KG1 (cell line): ENCODE measurements at places on chromosomes 2 and 18.

DNA sequence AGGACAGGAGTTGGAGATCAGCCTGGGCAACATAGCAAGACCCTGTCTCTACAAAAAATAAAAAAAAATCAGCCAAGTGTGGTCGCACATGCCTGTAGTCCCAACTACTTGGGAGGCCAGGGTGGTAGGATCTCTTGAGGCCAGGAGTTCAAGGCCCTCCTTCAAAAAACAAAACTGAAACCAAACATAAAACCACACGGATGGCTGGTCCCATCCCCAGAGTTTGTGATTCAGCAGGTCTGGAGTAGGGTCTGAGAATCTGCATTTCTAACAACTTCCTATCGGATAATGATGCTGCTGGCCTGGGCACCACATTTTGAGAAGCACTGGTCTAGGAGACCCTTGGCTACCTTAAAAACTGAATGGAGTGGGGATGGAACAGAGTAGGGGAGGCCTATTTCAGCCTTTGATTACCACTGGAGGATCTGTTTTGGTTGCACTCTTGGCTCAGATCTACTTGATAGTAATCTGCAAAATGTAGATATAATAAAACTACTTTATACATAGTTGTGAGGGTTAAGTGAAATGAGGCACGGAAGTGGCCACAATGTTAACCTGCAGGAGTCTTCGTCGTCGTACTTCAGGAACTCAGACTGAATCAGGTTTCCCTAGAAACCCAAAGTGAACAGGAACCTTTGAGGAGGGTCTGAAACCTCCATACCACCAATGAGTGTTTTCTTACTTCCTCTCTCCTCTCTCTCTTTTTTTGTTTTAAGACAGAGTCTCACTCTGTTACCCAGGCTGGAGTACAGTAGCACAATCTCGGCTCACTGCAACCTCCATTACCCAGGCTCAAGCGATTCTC, 25.5 kb upstream of the NFE2L2 start:
- DNase-seq, result no peak

- no peak for DNase-seq
Observed at GRCh38 chr18:72613534-72613930, 69.4 kb upstream of the CBLN2 start.

DNA sequence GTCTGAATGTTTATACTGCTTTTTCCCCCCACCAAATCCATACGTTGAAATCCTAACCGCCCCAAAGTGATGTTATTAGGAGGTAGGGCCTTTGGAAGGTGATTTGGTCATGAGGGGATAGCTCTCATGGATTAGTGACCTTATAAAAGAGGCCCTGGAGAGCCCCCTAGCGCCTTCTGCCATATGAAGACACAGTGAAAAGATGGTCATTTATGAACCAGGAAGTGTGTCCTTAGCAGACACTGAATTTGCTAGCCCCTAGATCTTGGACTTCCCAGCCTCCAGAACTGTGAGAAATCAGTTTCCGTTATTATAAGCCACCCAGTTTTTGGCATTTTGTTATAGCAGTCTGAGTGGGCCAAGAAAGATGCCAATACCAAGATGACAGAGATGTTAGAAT, 7.2 kb upstream of the TSN start:
- no peak for DNase-seq

GRCh38 chr2:29431485-29431884, 316.3 kb downstream of the CLIP4 start:
- DNase-seq, result no peak

DNA sequence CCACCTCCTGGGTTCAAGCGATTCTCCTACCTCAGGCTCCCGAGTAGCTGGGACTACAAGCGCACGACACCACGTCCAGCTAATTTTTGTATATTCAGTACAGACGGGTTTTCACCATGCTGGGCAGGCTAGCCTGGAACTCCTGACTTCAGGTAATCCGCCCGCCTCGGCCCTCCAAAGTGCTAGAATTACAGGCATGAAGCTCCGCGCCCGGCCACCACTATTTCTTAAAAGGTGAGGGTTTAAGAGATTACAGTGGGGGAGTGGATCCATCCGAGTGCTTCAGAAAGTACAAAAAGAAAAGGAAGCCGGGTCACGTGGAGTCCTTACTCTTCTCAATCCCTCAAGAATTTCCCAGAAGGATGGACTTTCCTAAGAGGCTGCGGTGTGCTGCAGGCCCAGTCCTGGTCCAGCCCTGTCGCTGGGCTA, 146.9 kb downstream of the ANKRD44 start:
- DNase-seq, result no peak

GRCh38 chr2:127429844-127430425, 11.7 kb downstream of the PROC start:
- no peak for DNase-seq

DNA sequence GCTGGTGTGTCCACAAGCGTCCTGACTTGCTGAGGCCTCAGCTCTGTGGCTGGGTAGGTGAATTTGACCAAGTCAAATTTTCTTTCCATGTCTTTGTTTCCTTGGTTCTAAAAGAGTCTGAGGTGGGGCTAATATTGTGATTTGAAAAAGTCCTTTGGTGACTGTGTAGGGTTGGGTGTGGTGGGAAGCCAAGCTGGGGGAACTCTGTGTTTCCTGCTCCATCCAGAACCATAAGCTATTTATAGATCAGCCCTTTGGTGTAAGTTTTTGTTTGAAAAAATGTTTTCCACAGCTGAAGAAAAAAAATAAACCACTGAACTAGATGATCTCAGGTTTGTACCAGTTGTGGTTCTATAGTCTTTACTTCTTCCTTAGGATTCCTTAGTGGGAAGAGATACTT, 462.7 kb downstream of the TGIF1 start:
- no peak for DNase-seq

DNA sequence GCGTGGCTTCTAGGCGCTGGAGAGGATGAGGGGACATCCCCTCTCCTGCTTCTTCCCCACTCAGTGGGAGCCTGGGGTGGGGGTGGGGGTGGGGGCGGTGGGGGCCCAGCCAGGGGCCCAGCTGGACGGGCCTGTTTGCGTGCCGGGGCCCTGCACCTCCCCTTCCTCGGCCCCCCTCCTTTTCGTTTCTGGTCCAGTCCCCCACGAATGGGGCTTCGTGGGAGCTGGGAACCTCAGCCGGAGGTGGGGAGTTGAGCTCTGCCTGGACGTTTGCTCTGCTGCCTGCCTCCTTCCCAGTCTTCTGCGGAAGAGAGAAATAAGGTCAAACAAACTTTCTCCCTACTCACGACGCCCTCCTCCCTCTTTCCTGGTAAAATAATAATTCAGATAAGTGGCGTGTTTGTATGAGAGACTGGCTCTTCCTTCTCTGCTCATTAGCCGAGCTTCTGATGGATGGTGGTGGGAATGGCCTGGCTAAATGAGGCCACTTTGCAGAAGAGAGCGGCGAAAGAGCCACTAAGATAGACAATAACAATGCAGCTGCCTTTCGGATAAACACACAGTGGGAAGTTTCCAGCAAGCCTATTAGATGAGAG, 782 bp downstream of the MTA3 start:
- DNase-seq, result no peak

- no peak for DNase-seq
Observed at GRCh38 chr2:111216811-111217652, 96.3 kb downstream of the BCL2L11 start.

DNA sequence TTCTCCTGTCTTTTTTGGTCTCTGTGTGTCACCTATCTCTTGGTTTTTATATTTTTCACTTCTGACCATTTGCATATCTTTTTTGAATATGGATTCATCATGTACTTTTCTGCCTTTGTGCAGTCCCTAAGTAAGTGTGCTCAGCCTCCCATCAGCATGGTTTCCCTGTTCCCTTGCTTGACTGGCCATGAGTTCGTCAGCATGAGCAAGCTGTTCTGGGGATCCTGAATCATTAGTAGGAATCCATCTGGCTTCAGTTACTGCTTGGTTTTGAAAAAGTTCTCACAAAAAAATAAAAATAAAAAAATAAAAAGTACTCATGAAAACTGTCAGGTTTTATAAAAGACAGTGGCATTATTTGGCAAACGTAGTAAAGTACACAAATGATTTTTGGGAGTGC, 144.1 kb downstream of the NCOA1 start:
- no peak for DNase-seq

DNA sequence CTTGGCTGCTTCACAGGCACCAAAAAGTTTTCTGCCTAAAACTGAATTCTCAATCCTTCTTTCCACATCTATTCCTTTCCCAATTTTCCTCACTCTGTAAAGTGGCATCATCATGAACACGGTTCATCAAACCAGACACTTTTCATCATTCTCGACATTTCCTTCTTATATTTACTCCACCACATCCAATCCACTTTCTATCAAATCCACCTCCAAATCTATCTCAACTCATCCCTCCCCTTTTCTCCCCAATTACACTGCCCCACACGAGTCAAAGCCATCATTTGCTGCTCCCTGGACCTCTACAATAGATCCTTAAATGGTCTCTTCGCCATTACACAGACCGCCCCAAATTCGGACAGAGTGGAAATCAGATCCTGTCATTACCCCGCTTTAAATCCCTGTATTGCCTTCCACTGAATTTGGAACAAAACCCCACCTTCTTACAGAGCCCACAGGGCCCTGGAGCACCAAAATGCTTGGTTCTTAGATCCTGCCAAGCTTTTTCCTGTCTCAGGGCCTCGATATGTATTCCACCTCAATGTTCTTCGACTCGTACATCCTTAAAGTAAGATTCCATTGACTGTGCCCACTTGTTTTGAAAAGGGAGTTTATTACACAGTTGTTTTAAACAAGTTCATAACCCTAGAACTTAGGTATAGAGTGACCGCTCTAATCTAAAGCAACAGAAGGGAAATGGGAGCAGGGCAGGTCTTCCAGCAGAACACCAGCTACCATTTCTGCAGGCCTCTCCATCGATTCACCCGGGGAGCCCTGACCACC, 856 bp downstream of the ACAA2 start:
- no peak for DNase-seq

DNA sequence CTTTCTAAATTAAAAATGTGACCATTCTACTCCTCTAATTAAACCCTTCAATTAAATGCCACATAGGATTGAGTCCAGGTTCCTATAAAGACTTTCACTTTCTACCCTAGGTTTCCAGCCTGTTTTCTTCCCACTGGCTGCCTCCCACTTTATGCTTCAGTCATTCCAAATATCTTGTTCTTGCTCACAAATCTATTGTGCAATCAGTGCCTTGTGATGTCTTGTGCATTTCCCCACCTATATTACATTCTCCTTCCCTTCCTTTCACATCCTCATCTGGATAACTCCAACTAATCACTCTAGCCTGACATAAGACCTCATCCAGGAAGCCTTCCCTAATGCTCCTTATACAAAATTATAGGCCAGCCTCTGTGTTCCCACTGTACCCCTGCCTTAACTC, 281.7 kb upstream of the LRATD1 start:
- no peak for DNase-seq

DNA sequence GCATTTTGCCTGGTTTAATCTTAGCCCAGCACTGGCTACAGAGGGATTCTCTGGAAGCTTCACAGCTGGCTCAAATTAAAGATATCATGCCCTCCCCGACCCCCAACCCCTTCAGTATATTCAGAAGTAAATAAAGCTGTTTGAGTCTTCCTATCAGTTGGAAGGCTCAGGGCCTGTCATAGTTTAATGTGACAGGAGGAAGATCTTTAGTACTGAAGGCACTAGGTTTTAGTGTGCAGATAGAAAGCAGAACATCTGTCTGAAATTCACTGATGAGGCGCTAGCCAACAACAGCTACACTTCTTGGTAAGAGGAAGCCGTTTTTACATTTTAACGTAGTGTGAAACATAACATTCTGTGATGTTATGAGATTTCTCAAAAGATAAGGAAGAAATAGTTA, 969.1 kb upstream of the CDH2 start:
- DNase-seq, result no peak

DNA sequence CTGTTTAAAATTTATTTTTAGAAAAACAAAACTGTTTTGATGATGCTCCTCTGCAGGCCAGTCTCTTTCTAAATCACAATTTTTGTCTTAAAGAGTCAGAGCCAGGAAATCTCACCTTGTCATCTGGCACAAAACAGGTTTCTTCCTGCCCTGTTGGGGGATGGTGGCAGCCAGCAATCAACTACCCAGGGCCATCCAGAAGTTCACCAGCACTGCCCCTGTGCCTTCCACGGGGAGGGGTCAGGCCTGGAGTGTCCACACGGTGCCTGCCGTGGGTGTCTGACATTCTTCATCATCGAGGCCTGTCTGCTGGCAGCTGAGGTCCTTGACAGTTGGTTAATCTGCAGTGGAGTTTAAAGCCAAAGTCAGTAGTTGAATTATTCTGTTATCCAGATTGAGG, 40.0 kb upstream of the BMP10 start:
- DNase-seq, result no peak

DNA sequence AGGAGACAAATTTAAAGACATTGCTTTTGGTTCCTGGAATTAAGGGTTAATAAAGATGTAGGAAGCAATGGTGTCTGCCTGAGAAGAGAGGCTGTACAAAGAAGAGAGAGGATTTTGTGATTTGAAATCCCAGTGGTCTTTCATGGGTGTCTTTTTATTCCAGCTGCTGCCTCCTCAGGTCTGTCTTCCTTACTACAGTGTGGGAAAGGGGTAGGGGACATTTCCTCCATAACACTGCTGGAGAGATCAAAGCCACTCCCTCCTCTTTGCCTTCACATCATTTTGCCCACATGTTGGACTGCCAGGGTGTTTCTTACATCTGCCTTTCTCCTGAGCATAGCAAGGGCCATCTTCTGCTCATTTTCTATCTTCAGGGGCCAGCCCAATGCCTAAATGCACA, 348.5 kb downstream of the EN1 start:
- no peak for DNase-seq

DNA sequence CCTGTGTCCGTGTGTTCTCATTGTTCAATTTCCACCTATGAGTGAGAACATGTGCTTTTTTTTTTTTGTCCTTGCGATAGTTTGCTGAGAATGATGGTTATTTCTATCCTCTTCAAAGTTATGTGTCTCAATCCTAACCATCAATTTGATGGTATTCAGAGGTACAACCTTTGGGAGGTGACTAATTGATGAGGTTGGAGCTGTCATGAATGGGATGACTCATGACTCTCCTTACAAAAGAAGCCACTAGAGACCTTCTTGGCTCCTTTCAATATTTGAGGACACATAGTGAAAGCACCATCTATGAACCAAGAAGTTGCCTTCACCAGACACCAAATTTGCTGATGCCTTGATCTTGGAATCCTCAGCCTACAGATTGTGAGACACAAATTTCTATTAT, 677.1 kb upstream of the DDX18 start:
- no peak for DNase-seq

GRCh38 chr18:58609536-58609993, 19.3 kb downstream of the ALPK2 start:
- no peak for DNase-seq

DNA sequence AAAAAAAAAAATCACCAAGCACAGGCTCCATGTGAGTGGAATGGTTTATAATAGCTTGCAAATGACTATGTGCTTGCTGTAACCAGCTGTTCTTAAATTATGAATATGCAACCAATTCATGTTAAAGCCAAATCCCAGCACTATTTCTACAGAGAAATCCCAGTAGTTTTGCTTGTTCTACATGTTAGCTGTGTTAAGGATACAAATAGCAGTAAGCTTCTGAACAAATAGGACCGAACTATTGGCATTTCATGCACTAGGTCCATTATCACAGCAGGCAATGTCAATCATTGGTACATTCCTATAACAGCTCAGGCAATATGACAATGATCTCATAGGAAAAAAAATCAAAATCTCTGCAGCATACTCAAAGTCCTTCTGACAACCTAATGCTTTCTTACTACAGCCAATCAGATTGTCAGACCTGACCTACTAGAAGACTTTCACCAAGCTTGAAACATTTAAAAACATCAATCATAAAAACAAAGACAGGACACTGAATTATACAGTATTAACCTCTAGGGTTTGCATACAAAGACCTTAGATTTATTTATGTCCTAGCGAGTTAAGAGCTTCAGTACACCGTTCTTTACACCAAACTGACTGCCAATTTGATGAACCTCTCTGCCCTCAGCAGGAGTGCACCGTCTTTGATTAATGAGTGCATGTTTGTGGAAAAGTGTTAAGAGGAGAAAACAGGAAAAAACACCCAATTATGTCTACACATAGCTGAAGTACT, 6.4 kb downstream of the BAZ2B start:
- DNase-seq, result no peak
